NCI-H1092 (cell line): ENCODE measurements at places on chromosomes 1 and 21.
A peak's percentile ranks its signal among the peaks of the same experiment; 100 is the strongest.

- DNase-seq = no peak
These were observed 7.1 kb downstream of the SMPDL3B start for GRCh38 chr1:27941671-27942540.

GRCh38 chr21:36955783-36956182 lies 10.7 kb downstream of the HLCS start:
- DNase-seq = no peak

DNA sequence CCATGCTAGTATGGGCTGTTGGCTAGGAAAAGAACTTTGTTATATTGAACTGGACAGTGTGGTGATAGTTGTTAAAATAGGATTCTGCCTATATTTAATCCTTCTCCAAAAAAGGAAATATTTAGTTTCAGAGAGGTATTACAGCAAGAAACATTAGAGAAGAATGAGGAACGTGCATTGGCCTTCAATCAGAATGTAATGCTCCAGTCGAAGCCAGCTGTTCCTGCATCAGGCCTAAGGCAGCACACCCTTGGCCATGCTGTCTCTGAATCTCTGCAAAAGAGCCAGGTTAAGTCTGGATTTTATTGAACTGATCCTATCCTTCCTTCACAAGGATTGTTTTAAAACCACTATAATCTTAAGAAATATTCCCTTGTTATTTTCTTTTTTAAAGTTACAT lies 35.3 kb upstream of the RALGPS2 start:
- no peak for DNase-seq

- no peak for DNase-seq
These were observed 2.2 kb downstream of the CRYBG2 start for GRCh38 chr1:26351590-26352337.

GRCh38 chr1:6869545-6869944 lies 84.3 kb downstream of the CAMTA1 start:
- DNase-seq = no peak

DNA sequence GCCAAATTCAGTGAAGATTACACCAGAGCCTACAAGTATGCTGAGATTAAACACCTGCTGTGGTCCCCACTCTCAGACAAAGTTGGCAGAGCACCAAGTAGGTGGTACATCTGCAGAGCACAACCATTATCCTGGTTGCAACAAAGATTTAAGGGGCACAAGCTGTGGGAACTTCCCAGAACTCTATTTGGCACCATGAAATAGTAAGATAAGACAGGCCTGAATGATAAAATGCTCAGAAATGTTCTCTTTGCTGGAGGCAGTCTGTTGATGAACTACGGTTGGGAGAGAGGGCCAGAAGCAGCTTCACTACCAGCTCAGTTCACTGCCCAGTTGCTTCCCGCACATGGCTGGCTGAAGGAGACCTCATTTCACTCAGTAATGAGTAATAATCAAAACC lies 19.9 kb downstream of the RPL5 start:
- peak; percentile 16 for DNase-seq

DNA sequence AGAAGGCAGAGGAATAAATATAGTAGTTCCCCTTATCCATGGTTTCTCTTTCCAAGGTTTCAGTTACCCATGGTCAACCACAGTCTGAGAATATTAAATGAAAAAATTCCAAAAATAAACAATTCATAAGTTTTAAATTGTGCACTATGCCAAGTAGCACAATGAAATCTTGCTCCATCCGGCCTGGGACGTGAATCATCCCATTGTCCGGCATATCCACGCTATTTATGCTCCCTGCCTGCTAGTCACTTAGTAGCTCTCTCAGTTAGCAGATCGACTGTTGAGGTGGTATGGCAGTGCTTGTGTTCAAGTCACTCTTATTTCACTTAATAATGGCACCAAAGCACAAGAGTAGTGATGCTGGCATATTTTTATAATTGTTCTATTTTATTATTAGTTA lies 58.6 kb upstream of the ARHGAP29 start:
- no peak for DNase-seq
